Activated naive CD8-positive, alpha-beta T cell treated with anti-CD3 and anti-CD28 coated beads for 36 hours (primary cell): ENCODE measurements at places on chromosomes 1 and 21. TPM values are rescaled to one million over a fixed set of nuclear protein-coding genes. Genes with fewer than 3 reads are reported as not detected.

GRCh38 chr1:119808491-119808890 lies 2.8 kb downstream of the REG4 start:
- no peak overlapping the region for H3K27ac ChIP-seq
- H3K27me3 ChIP-seq = peaks cover 23% of the 10 kb centered on the region
- DNase-seq = no peak
- H3K4me1 ChIP-seq = peaks cover 4% of the 10 kb centered on the region

DNA sequence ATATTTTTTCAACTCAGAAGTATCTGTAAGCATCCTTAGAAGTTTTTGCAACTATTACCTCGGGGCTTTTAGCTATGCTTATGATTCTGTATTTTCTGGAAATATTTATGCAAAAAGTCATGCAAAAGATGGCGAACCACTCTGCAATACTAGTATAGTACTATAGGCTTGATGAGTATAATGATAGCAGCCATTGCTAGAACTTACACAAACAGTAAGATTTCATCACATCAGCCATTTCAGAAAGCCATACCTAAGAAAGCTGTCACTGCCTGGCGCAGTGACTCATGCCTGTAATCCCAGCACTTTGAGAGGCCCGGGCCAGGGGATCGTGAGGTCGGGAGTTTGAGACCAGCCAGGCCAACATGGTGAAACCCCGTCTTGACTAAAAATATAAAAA lies 227.1 kb downstream of the LRRC7 start:
- no peaks in the 10 kb centered on the region for H3K36me3 ChIP-seq
- H3K27me3 ChIP-seq = no peaks in the 10 kb centered on the region
- DNase-seq = no peak
- no peaks in the 10 kb centered on the region for H3K4me1 ChIP-seq
- H3K27ac ChIP-seq = no peak overlapping the region
- no peak overlapping the region for H3K4me3 ChIP-seq

- DNase-seq = peak; percentile 7
- H3K36me3 ChIP-seq = no peaks in the 10 kb centered on the region
- no peak overlapping the region for H3K27ac ChIP-seq
These were observed 267.3 kb upstream of the DUSP10 start for GRCh38 chr1:222009105-222009730.

GRCh38 chr1:174967845-174968705 lies 31.7 kb upstream of the CACYBP start:
- peaks cover 7% of the 10 kb centered on the region for H3K36me3 ChIP-seq
- H3K4me3 ChIP-seq = peak overlapping the region; percentile 51

DNA sequence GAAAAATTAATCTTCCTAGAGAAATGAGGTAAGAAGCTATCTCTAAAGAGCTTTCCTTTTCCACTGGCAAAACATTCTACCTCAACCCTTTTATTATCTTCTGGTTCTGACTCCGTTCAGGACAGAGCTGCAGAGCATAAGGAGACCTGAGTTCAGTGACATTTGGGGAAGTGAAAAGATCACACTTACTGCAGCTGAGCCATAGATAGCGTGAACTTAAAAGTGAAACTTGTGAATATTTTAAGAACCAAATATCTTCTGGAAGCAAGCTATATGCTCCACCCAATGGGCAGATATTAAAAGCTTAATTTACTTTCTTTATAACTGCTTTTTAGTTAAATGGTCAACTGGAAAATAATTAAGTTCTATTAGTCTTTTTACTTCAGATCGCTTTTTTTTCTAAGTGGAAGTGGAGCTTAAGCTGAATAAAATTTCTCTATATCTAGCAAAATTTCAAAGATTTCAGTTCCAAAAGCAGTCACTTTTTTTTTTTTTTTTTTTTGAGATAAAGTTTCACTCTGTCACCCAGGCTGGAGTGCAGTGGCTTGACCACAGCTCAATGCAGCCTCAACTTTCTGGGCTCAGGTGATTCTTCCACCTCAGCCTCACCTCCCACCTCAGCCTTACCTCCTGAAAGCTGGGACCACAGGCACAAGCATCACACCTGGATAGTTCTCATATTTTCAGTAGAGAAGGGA lies 11.9 kb downstream of the PTPN22 start:
- H3K27me3 ChIP-seq = no peaks in the 10 kb centered on the region
- H3K36me3 ChIP-seq = peaks cover 47% of the 10 kb centered on the region
- no peak overlapping the region for H3K4me3 ChIP-seq
- H3K4me1 ChIP-seq = peaks cover 33% of the 10 kb centered on the region

DNA sequence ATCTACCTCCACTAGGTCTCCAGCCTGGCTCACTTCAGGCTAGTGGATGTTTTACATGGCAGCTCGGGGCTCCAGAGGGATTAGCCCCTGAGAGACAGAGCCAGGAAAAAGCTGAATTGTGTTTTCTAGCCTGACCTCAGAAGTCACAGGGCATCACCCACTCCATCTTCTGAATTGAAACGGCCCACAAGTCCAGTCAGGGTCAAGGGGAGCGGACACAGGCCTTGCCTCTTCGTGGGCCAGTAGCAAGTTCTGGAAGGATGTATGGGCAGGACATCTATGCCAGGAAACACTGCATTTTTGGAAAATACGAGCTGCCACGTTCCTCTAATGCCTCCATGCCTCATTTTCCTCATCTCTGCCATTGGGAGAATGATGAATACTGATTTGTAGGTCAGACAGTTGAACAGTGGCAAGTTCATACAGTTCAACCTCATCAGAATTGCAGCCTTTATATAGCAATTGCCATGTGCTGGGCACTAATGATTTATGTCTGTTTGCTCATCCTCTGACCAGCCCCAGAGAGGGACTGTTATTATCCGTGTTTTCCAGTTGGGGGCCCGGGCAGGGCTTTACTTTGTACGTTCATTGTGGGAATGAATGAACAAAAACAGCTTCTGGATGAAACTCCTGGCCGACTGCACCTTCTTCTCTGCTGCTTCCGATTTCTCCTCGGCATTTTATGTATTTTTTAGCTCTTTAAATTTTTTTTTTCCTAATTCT lies 23.2 kb upstream of the PCBP3 start:
- no peak for DNase-seq
- no peak overlapping the region for H3K27ac ChIP-seq
- H3K4me1 ChIP-seq = peaks cover 18% of the 10 kb centered on the region
- H3K36me3 ChIP-seq = no peaks in the 10 kb centered on the region
- H3K27me3 ChIP-seq = no peaks in the 10 kb centered on the region

- no peak for DNase-seq
- no peaks in the 10 kb centered on the region for H3K27me3 ChIP-seq
- no peak overlapping the region for H3K4me3 ChIP-seq
- H3K4me1 ChIP-seq = no peaks in the 10 kb centered on the region
- no peaks in the 10 kb centered on the region for H3K36me3 ChIP-seq
These were observed 1892.4 kb downstream of the NCAM2 start for GRCh38 chr21:22890656-22891055.

DNA sequence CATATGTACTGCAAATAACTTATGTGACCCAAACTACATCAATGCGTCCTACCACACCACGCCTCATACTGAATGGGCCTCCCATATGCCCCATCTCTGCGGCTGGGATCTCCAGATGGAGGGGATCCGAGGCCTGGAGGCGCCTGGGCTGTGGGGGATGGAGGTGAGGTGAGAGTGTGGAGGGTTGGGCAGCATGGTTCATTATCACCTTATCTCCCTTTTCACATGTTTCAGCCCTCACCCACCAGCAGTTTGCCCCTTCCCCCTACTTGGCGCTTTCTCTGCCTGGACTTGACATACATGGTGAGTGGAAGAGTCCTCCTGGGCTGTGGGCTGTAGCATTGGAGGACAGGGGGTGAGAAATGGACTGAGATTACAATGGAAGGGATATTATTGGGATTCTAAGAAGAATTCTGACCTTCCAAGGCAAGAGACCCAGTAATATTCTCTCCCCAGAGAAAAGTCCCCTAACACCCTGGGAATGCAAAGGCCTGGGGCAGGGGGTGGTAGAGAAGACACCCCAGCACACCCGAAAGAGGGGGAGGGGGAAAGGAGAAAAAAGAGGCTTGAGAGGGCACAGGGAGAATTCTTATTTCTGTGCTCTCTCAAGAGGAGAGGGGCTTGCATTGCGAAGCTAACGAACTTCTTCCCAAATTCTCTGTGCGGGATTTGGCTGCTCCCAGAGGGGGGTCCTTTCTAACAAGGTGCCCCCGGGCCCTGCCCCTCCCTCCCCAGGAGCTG lies 61.4 kb downstream of the MEF2D start:
- H3K4me1 ChIP-seq = peaks cover 50% of the 10 kb centered on the region
- peak overlapping the region; percentile 14 for H3K4me3 ChIP-seq
- DNase-seq = no peak
- H3K27ac ChIP-seq = peak overlapping the region; percentile 26

- no peaks in the 10 kb centered on the region for H3K36me3 ChIP-seq
- DNase-seq = no peak
- H3K27me3 ChIP-seq = no peaks in the 10 kb centered on the region
- H3K4me1 ChIP-seq = no peaks in the 10 kb centered on the region
These were observed 483.9 kb downstream of the OMA1 start for GRCh38 chr1:58062635-58063034.

- H3K27me3 ChIP-seq = no peaks in the 10 kb centered on the region
- peaks cover 11% of the 10 kb centered on the region for H3K4me1 ChIP-seq
- H3K36me3 ChIP-seq = peaks cover 29% of the 10 kb centered on the region
- H3K4me3 ChIP-seq = no peak overlapping the region
These were observed 30.8 kb downstream of the TFAP2E start for GRCh38 chr1:35603941-35604340.

DNA sequence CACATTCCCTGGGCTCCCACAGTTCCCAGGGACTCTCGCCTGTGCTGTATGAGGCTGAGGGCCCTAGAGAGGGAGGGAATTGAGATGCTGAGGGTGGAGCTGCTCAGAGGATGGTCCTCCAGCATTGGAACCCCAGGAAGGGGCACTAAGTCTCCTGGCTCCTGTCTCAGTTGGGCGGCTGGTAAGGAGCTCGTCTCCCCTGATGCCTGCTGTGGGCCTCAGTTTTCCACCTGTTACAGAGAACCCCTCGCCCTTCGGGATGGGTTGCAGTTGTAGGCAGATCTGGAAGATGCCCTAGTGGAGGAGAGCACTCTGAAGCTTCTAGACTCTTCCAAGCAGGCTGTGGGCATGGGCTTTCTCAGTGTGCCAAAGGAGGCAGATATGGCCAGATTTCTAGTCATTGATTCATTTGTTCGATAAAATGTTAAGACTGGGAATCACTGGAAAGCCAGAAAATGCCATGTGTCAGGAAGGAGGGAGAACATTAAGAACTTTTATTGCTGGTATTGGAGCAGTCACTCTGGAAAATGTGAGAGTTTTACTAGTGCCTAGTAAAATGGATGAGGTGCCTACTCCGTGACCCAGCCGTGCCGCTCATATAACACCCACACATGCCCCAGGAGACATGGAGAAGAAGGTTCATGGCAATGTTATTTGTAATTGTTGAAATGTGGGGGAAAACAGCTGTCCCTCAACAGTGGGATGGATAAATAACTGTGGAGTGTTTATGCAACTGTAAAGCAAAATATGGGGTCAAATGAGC lies 828 bp upstream of the MYBPH start:
- DNase-seq = no peak
- H3K27ac ChIP-seq = no peak overlapping the region
- H3K4me1 ChIP-seq = no peaks in the 10 kb centered on the region

DNA sequence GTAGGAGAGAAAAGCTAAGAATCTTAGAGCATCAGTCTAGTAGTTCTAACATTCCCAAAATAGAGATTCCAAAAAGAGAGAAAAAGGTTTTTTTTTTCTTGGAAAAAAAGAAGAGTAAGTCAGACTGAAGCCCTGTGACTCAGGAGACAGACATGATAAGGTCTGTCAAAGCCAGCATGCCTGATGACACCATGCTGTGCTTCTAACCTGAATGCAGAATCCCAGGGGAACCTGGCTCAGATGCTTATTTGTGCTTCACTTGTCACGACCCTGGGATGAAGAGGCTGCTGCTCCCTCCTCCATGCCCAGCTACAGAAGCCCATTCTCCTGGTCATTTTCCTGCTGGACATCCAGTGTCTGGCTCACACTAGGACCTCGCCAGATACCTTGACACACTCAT lies 44.3 kb downstream of the ERICH3 start:
- DNase-seq = no peak
- no peaks in the 10 kb centered on the region for H3K27me3 ChIP-seq
- no peak overlapping the region for H3K4me3 ChIP-seq
- no peaks in the 10 kb centered on the region for H3K36me3 ChIP-seq
- no peaks in the 10 kb centered on the region for H3K4me1 ChIP-seq
- no peak overlapping the region for H3K27ac ChIP-seq

DNA sequence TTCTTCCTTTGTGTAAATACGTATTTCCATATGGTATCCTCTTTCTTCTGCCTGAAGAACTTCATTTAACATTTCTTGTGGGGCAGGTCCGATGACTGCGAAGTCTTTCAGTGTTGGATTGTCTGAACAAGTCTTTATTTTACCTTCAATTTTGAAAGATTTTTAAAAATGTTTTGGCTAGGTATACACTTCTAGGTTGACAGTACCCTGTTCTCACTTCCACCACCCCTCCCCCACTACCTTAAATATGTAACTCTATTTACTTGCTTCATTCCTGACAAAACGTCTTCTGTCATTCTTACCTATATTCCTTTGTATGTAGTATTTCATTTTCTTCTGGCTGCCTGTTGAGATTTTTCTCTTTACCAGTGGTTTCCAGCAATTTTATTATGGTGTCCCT lies 85.7 kb upstream of the ARTN start:
- H3K36me3 ChIP-seq = peaks cover 10% of the 10 kb centered on the region
- no peak overlapping the region for H3K4me3 ChIP-seq
- H3K27ac ChIP-seq = no peak overlapping the region
- no peaks in the 10 kb centered on the region for H3K27me3 ChIP-seq

DNA sequence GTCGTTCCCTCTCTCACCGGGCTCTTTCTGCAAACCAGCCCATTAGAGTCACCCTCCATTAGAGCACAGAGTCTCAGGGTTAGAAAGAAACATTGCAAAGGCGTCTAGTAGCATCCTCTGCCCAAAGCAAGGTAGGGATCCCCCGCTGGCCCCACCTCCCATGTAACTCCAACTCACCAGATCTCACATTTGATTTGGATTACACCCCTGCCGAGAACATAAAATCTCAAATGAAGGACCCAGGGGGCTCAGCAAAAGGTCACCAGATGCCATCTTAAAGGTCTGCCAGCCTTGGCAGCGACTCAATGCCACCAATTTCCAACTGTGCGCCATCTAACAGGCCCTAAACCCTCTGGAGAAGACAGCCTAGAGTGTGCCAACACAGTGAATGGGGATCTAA lies 14.1 kb downstream of the C1orf87 start:
- H3K36me3 ChIP-seq = no peaks in the 10 kb centered on the region
- peaks cover 6% of the 10 kb centered on the region for H3K27me3 ChIP-seq
- DNase-seq = no peak
- H3K4me3 ChIP-seq = no peak overlapping the region
- H3K4me1 ChIP-seq = no peaks in the 10 kb centered on the region

GRCh38 chr1:228866468-228866867 lies 131.2 kb downstream of the RHOU start:
- no peaks in the 10 kb centered on the region for H3K36me3 ChIP-seq
- no peak overlapping the region for H3K27ac ChIP-seq
- H3K27me3 ChIP-seq = no peaks in the 10 kb centered on the region

GRCh38 chr1:88276163-88276562 lies 407.9 kb upstream of the PKN2 start:
- H3K4me3 ChIP-seq = no peak overlapping the region
- DNase-seq = no peak
- no peak overlapping the region for H3K27ac ChIP-seq
- H3K27me3 ChIP-seq = no peaks in the 10 kb centered on the region
- no peaks in the 10 kb centered on the region for H3K4me1 ChIP-seq
- H3K36me3 ChIP-seq = no peaks in the 10 kb centered on the region

GRCh38 chr21:46098303-46099141 lies 610 bp downstream of the COL6A2 start:
- peak; percentile 31 for DNase-seq
- H3K36me3 ChIP-seq = peaks cover 11% of the 10 kb centered on the region
- peaks cover 12% of the 10 kb centered on the region for H3K27me3 ChIP-seq
- H3K4me1 ChIP-seq = peaks cover 6% of the 10 kb centered on the region

KLF18 gene
- total RNA-seq = not detected

LCE1E gene
- total RNA-seq = not detected

MMP23B gene
- total RNA-seq = 1.4 TPM

MYCL gene
- 0.08 TPM for total RNA-seq

PTPRU gene
- 0.52 TPM for total RNA-seq

ADAM30 gene
- not detected for total RNA-seq
